ENCODE measurements at places on chromosomes 4 and X.
A peak's percentile ranks its signal among the peaks of the same experiment; 100 is the strongest.

- no peak for DNase-seq
These were observed 69.8 kb downstream of the HAUS3 start for GRCh38 chr4:2172161-2172560.

DNA sequence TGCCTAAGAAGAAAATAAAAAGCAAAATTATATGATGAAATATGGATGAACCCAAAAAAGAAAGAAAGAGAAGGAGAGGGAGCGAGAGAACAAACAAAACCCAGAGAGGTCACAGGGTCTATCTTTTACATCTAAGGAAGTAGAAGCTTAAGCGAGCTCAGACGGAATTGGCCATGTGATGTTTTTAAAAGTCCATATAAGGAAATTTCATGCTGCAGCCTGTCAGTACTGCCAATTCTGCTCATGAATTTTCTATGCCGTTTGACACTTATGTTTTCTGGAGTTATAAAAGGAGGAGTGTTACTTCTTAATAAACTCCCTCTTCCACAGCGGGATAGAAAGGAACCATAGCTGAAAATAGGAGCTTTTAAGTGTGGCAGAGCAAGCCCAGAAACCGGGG lies 32.9 kb upstream of the DCX start:
- no peak for DNase-seq

DNA sequence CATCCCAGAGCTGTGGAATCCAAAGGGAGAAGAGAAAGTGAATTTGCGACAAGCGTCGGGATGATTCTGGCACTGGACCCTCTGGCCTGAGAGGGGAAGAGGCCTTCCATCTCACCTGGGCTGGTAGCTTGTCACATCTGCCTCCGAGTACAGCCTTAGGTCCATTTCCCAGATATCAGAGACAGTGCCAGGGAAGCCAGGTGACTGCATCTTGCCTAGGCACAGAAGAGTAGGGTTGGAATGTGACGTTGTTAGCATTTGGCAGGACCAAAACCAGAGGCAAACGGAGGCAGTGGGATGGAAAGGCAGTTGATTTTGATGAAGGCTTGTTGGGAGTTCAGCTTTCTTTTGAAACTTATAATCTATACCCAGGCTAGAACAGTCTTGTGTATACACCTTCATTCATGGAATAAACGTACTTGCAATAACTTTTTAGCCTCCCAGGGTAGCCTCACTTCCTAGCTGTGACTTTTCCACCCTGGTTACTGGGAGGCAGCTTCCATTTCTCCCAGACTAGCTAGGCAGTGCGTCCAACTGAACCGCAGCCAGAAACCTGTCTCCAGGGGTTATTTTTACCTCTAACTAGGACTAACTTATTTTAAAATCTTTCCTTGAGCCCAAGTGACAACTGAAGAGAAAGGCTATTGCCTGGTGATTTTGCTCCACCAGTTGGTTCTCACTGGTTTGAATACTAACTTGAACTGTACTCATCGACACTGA lies 5.9 kb downstream of the SOD3 start:
- no peak for DNase-seq

- DNase-seq = no peak
These were observed 14.0 kb upstream of the TTC29 start for GRCh38 chr4:146959692-146960091.

DNA sequence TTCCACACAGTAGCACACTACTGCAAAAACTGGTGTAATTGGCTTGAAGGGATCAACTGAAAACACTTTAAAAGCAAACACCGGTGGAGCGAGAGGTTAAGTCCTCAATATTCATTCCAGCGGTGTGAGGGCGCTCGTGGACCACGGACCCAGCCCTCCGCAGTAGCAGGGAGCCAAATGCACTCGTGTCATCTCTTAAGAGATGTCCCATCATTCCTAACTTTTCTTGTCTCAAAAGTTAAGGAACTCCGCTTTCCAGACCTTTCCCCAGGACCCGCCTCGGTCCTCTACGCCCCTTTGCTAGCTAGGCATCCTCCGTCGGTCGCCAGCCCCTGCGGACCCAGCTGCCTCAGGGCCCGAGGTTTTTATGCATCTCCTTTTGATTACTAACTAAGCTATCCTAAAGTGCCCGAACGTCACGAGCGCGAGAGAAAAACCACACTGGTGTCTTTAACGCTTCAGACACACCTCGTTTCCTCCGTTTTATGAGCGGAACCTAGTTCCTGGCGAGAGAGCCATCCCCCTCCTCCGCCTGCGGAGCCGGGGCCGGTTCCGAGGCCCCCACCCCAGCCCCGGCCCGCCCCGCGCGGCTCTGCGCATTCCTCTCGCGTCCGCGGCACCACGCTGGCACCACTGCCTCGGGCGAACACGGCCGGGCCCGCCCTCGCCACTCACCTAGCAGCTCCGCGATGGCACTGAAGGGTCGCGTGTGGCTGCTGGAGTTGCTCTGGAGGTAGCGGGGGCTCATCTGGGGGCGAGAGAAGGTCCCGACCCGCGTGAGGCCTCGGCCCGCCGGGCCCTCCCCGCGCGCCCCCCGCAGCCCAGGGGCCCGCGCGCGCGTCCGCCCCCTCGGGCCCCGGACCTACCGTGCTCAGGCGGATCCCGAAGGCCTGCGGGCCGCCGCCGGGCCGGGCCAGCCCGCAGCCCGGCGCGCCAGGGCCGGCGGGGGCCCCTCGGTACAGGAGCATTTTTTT lies 723 bp downstream of the MORC4 start:
- peak; percentile 44 for DNase-seq

DNA sequence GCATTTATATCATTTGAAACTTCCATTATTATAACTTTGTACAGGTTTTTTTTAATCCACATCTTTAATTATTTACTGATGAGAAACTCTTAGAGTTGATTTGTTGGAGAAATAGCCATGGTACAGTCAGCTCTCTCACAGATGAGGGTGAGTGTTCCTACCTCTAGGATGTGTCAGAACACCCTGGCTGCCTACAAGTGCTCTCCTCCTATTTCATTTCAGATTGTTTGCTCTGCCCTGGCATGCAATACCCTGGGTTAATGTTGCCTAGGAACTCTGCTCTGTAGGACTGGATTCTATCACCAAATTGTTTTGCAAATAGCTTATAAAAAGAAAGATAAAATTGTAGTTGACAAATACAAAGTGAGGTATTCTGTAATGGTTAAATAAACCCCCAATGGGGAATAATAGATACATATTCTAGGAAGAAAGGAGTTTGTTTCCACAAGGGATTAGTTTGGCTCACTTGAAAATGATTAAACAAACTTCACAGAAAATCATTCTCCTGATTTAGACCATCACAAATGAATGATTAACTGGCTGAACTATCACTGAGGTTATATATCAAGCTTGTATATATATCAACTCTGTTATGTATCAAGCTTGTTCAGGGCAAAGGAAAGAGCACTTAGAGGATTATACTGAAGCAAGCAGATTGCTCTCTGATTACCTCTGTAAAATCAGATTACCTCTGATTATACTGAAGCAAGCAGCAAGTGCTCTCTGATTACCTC lies 150.0 kb downstream of the PDE5A start:
- DNase-seq = no peak

GRCh38 chr4:183960046-183960420 lies 54.9 kb downstream of the STOX2 start:
- no peak for DNase-seq

GRCh38 chrX:11791090-11791489 lies 33.1 kb downstream of the MSL3 start:
- no peak for DNase-seq

DNA sequence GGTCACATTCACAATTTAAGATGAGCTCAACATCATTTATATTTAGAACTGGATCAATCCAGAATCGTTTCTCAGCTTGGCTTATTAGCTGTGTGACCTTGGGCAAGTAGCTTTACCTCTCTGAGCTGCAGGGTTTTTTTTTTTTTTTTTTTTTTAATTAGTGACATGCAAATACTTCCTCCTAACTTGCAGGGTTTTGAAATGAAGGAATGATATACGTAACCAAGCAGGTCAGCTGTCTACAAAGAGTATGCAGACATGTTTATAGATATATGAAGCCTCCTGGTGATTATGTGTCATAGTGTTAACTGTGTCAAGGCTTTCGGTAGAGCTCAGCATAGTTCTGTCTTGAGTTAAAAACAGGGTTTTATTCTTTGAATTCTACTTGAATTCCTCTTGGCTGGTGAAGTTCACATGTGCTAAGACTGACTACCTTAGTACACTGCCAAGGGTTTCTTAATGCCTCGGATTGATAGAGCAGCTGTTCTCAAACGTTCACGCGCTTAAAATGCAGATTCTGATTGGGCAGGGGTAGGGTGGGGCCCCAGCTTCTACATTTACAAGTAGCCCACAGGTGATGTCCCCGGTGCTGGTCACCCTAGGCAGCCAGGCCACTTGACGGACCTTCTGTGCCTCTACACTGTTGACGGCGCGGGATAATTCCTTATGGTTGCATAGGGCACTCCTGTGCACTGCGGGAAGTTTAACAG lies 654 bp upstream of the STS start:
- DNase-seq = no peak

GRCh38 chrX:140762061-140762460 lies 52.5 kb downstream of the LINC00632 start:
- no peak for DNase-seq

DNA sequence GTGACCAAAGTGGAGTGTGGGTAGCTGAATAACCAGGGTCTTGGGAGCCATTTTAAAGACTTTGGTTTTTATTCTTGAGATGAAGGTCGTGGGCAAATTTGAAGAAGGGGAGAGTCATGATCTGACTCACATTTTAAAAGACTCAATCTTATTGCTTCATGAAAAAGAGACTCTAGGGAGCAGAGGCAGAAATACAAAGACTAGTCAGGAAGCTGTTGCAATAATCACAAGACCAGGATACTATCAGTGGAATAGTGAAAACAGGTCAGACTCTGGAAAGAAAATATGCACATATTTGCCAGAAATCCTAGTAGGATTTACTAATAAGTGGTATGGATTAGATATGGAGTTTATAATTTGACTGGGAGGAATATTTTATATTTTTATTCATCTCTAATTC lies 448.4 kb downstream of the RAPGEF2 start:
- no peak for DNase-seq

GRCh38 chrX:99266255-99266654 lies 1143.8 kb downstream of the PCDH19 start:
- no peak for DNase-seq

GRCh38 chr4:159547645-159548308 lies 444.9 kb downstream of the RAPGEF2 start:
- DNase-seq = no peak

DNA sequence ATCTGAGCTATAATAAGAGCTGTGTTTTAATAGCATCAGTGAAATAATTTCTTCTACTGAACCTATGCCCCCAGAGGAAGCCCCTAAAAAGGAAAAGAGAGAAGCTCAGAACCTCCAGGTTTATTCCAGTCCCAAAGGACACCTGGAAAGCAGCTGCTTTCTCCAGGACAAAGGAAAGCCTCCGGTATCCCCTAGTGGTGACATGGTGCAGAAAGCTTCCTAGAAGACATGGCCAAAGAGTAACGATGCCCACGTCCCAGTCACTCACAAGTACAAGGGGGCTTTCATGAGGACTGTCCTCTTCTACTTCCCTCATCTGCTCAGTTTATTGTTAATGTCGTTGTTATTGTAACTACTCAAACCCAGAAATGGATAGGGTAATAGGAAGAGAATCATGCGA lies 343.9 kb downstream of the UNC5C start:
- DNase-seq = no peak

DNA sequence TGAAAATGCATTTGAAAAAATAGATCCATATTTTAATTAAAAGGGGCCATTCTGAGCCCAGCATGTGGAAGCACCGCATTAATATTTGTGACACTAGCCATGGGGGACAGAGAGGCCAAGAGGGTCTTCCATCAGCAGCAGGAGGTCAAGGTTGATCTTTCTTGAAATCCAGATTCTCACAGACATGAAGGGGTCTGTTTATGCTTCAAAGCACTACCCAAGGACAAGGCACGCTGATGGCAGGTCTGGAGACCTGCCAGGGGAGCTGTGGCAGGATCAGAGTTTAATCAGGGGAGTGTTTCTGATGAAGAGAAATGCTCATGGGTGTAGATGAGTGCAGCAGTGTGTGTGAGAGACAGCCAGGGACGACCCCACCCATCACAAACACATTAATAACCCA lies 243.3 kb downstream of the LDB2 start:
- no peak for DNase-seq

DNA sequence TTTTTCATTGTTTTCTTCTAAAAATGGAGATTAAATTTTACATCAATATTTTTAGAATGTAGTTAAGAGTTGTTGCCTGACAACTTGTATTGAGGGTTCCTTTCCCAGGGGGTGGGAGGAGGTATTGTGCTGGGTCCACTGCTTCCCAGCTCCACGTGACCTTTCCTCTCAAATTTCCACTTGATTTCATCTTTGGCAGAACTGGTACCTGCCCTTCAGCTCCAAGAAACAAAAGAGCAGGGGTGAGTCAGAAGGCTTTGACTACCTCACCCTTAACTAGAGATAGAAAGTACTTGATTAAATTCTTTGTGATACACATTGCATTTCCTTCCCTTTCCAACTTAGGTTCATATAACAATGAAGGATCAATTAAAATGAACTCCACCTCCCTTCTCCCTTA lies 19.7 kb downstream of the TRIM2 start:
- DNase-seq = no peak

DNA sequence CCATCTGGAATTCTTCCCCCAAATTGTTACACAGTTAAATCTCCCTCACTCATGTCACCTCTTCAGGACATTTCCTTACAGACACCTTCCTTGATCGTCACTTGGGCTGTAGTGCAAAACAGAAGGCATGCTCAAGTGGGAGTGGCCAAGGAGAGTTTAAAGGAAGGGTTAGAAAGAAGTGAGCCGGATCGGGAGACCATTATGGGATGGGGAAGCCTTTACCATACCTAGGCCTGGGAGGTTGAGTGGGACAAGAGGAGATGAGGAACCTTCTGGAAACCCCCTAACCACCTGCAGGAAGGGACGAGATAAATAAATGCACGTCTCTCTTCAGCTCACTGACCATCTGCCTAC lies 102.7 kb downstream of the UCHL1 start:
- no peak for DNase-seq

- DNase-seq = no peak
These were observed 45.5 kb downstream of the PPP1R2C start for GRCh38 chrX:42732506-42732905.

- no peak for DNase-seq
These were observed 18.4 kb downstream of the DKK2 start for GRCh38 chr4:107017443-107018343.

GRCh38 chr4:95225849-95226248 lies 322.9 kb downstream of the UNC5C start:
- no peak for DNase-seq

DNA sequence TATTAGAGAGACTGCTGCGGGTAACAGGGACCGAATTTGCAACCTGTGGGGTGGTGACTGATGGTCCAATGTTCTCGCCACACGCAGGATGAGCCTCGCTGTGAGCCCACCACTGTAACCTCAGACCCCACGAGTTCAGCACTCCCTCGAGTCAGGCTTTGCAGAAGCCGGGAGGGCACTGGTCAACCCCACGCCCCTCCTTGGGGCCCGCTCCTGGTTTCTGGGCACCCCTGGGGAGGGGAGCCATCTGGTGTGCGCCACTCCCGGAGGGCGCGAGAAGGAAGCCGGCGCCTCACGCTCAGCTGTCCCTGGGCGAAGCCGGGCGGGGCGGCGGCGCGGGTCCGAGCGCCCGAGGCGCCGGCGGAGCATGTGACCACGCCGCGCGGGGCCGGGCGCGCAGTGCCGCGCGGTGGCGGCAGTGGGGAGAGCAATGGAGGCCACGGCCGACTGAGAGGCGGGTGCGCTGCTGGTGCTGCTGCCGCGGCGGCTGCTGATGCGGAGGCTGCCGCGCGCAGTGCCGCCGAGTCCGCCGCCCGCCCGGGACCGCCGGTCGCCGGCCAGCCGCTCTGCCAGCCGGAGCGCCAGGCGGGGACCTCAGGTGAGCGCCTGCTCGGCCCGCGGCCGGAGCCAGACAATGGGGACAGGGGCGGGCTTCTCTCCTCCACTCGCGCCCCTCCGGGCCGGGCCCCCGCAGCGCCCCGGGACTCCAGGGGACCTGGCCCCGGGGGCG lies 100.1 kb downstream of the CEP135 start:
- DNase-seq = peak; percentile 40
